HuH-7.5 (cell line): ENCODE measurements at places on chromosomes 12 and 14.

GRCh38 chr12:104662203-104662602 is 205.5 kb downstream of the CHST11 start:
- no peak for DNase-seq

DNA sequence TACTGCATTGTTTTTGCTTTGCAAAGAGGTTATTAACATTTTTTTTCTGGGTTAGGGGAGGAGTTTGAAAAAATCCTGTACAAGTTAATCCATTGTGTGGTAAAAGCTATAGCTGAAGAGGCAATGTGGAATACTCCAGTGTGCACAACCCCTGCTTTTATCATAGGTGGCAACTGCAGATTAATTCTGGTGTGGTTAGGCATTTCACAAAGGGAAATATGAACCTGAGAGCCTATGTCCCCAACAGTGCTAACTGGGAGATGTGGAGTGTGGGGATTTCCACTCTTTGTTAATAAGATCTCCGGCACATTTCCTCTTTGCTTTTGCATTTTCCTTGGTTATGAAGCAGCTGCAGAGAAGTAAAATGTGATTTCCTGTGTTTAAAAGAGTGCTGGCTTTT is 33.6 kb downstream of the PRORP start:
- no peak for DNase-seq

DNA sequence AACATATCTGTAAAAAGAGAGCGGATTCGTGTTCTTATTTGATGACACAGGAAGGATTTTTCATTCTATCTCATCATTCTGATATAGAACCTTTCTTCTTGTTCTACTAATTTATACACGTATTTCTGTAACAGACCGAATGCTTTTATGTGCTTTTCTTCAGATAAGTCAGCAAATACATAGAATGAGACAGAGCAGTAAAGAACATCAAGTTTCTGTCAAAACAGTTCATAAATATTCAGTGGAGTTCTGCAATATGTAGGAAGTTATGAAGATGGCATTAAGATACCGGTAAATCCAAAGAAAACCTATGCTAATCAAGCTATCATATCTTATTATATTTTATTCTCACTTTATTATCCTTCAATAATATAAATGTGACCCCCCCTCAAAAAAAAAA is 280.6 kb downstream of the EGLN3 start:
- DNase-seq: no peak

- no peak for DNase-seq
These were observed 253.7 kb downstream of the MSRB3 start for GRCh38 chr12:65532162-65532561.

GRCh38 chr12:28869197-28869596 is 279.9 kb upstream of the FAR2 start:
- DNase-seq: no peak

DNA sequence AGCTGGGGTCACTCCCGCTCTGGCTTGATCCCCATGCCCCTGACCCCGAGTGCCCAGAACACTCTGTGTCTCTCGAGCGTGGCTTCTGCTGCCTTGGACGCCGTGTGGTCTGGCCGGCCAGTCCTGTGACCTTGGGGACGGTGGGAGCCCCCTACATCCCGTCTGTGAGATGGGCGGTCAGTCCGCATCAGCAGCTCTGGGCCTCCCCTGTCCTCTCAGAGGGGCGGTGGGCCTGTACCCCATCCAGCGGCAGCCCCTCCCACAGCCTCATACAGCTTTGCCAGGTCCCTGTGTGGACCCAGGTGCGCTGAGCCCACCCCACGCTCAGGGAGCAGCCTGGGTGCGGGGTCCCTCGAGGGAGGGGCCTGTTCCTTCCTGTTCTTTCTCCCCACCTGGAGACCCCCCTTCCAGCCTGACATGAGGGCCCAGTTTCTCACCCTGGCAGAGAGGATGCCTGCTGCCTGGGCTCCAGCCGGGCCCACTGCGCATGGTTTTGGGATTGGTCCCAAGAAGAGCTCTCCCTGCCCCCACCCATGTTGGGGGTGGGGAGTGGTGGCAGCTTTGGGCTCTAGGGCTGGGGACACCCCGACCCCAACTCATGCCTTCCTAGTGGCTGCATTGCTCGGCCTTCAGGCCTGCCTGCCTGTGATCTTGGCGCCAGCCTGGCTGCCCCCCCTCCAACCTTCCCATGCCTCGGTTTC is 1.5 kb downstream of the MTA1 start:
- DNase-seq: peak; percentile 49

DNA sequence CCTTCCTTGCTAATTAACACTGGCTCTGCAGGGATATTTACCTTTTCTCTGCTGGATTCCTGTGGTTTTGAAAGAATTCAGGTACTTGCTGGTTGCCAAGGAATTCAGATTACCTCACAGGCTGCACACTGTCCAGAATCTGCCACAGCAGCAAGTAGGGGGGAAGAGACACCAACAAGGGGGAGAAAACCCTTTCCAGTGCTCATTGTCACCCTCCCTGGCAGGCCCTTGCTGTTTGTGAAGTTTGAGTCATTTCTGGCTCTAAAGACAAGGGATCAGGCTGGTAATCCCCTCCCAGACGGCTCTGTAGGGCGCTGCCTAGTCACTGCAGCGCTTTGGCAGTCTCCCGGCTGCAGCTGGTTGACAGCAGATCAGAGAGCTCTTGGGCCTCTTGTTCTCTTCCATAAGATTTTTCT is 50.8 kb downstream of the TTLL5 start:
- peak; percentile 23 for DNase-seq

GRCh38 chr12:130672089-130672820 is 43.8 kb downstream of the RIMBP2 start:
- DNase-seq: no peak

- DNase-seq: no peak
These were observed 253.1 kb downstream of the BCAT1 start for GRCh38 chr12:24695657-24696329.

- no peak for DNase-seq
These were observed 25.1 kb upstream of the DICER1 start for GRCh38 chr14:95182379-95182778.

DNA sequence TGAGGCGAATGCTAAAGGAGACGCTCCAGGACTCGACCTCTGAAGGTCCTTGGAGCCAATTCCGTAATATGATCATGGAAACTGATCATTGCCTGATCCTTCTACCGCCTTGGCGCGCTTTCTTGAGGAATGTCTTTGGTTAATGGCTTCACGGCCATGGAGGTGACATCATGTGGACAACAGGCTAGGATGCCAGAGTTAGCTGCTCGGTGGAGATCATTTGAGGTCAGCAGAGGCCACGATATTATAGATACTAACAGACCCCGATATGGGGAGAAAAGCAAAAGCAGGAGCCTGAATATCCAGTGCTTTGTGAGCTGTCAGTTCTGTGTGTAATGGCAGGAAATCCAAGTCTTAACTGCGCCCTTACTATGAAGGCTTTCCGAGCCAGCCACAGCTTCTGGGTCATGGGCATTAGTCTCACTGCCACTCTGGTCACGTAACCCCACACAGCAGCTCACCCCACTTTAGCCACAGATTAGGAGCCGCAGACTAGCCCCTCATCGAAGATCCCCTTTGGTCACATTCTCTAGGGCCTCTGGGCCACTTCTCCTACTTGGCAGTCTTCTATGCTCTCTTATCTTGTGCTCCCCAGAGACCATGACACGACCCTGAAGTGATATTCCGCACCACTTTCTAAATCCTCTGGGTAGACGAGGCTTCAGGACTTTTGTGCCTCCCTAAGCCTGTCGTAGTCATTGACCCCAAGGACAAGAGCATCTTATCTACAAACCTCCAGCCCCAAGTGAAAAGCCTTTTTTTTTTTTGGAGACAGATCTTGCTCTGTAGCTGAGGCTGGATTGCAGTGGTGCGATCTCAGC is 724 bp upstream of the CS start:
- no peak for DNase-seq

DNA sequence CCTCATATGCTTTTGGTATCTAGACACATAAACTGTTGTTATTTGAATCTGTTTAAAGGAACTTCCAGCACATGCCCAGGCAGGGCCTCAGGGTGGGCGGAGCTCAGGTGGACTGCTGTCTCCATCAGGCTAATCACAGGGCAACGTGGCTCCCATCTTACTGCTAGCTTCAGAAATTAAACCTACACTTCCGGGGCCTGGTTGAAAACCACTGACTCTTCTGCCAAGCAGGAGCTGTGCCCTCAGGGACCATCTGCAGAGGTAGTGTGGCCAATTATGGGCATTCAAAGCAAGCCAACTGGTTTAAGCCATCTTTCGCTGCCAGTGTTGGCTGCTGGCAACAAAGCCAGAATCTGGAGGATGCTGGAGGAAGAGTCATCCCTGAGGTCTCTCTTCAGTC is 97.5 kb downstream of the TMX1 start:
- DNase-seq: no peak

DNA sequence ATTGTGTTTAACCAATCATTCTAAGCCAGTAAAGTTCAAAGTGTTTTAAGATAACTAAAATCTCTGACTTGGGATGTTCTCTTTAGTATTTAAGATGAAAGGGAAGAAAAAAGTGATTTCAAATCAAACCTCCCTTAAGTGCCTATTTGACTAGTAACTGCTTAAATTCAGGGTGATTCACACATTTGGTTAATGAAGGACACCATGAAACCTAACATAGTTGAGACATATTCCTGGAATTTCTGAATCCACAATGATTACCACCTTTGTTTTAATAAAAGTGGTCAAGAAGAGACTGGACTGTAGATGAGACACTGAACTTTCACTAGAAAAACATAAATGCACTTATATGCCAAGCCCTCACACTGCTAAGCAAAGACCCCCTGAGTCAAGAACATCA is 138.7 kb downstream of the MED13L start:
- no peak for DNase-seq

DNA sequence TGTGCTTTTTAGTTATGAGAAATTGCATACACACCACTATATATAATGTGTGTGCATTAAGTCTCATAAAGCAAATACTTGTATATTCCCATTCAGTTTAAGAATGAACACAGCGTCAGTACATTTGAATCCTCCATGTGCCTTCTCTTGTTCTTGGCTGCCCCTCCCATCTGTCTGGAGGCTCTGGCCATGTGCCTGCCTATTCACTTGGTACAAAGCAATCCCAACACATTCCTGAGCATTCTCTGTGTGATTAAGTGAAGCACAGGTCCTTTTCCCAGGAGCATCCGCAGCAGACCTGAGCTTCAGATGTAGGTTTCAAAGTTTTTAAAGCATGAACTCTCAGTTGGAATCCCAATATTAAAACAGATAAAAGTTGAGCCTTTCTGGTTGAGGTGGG is 58.7 kb downstream of the POLR3B start:
- no peak for DNase-seq

DNA sequence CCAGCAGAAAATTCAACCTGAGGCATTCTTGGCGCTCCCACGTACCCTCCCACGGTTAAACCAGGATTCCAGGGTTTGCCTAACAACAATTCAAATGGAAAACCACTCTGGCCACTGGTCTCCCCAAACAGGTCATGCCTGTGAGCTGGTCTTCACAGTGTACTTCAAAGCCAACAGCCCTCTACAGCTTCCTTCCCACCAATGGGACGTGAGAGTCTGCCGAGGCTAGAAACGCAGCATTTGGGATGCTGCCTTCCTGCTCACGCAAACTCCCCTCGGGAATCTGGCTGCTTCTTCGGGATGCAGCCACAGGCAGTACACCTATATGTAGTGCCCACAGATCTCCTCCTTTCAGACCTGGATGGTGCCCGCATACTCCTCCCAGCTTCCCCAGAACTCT is 149.1 kb downstream of the KLHL28 start:
- no peak for DNase-seq

DNA sequence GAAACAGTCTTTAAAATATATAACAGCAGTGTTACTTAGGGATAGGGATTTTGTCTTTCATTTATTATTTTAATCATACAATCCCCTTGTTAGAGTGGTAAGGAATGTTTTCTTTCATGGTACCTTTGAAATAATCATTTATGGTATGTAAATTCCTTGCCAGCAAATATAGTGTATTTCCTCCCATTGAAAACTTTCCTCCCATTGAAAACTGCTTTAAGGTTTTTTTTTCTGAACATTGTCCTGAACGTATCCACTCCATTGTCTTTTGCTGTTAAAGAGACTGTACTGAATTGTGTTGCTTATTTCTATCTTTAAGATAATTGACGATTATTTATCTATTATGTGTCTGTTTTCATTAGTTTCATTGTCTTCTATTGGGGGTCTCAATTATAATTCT is 83.5 kb downstream of the PPHLN1 start:
- no peak for DNase-seq

GRCh38 chr12:80565271-80565670 is 121.2 kb downstream of the PTPRQ start:
- no peak for DNase-seq

GRCh38 chr12:54605138-54605970 is 16.9 kb upstream of the PPP1R1A start:
- DNase-seq: no peak

DNA sequence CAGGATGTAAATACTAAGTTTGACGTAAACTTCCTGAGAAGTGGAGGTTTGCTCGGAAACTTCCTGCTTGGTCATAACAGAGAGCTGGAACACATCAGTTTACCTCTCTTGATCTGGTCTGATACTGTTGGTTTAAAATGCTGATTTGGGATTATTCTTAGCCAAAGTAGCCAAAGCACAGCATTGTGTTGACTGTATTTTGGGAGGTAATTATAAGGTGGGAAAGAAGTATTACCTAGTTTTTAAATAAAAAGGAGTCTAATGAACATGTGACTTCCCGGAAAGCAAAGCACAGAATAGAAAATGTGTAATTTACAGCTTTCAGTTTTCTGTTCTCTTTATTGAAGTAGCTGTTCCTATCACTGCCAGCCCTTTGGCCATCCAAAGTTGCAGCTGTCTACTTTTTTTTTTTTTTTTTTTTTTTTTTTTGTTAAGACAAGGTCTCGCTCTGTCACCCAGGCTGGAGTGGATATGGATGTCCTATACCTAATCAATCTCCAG is 52.2 kb upstream of the SRP54 start:
- DNase-seq: no peak

DNA sequence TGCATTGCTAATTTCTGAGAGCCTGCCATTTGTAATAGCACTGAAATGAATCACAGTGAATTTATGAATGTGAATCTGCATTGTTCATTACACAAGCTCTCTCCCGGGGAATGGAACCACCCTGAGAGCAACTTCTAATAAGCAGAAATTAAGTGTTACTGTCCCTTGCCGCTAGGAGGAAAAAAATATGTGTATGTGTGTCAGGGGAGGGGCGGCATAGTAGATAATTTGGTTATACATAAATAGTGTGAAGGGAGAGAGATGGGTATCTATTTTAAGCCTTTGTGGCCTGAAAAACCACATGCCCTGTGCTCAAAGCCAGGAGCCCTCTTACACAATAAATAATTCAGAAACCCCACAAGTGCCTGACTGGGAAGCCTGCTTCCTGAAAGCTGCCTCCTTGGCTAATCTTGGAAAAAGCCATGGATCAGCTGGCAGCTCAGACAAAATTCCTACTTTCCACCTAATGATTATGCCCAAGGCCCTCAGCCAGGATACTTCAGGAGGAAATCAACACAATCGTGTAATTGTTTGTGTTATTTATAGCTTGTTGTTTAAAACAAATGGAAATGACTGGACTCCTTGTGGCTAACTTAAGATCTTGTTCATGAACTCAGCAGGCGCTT is 366.2 kb upstream of the KITLG start:
- no peak for DNase-seq

DNA sequence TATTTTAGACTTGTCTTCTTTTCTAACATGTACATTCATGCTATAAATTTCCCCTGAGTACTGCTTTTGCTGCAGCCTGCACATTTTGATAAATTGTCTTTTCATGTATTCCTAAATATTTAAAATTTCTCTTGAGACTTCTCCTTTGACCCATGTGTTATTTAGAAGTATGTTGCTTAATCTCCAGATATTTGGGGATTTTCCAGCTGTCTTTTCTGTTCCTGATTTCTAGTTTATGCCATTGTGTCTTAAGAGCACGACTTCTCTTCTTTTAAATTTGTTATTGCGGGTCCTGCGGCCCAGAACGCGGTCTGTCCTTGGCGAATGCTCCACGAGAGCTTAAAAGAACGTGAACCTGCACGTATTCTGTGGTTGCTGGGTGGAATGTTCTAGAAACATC is 136.4 kb downstream of the KIF26A start:
- no peak for DNase-seq
